RWPE1 (cell line): ENCODE measurements at places on chromosomes 3 and 15.
A peak's percentile ranks its signal among the peaks of the same experiment; 100 is the strongest.

GRCh38 chr15:69314131-69314530, 15.4 kb downstream of the PAQR5 start:
- DNase-seq: no peak

- no peak for DNase-seq
Observed at GRCh38 chr15:76979996-76980520, 14.9 kb upstream of the PSTPIP1 start.

- no peak for DNase-seq
Observed at GRCh38 chr3:54733106-54734006, 194.5 kb downstream of the LRTM1 start.

DNA sequence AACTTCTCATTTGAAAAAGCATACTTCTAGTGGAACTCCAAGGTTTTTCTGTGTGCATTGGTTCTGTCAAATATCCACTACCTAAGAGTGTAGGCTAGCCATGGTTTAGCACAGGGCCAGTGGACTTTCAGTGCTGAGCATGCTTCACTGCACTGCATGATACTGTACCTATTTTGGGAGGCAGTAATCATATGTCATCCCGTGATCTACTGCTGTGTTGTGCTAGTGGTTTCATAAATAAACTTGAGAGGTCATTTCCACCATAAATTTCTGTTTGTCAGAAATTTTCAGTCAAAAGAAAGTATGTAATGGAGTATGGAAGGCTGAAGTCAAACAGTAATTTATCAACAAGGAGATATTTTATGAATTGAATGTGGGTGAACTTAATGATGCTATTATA, 203.6 kb downstream of the ROBO1 start:
- DNase-seq: no peak

DNA sequence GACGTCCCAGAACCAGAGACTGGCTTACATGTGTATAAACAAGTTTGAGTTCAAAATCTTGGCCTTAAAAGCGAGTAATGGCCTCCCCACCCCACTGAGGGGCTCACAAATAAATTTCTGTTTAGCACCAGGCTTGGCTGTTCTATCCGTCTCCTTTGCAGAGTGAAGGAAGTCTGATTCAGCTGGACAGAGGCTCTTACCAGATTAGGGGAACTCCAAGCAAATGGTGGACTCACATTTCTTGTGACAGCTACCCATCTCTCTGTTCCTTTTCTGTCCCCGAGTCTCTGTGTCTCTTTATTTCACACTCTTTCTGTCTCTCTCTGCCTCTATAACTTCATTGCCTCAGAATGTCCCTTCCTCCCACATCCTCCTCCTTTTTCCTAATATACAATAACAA, 62.7 kb downstream of the DGKG start:
- DNase-seq: no peak

DNA sequence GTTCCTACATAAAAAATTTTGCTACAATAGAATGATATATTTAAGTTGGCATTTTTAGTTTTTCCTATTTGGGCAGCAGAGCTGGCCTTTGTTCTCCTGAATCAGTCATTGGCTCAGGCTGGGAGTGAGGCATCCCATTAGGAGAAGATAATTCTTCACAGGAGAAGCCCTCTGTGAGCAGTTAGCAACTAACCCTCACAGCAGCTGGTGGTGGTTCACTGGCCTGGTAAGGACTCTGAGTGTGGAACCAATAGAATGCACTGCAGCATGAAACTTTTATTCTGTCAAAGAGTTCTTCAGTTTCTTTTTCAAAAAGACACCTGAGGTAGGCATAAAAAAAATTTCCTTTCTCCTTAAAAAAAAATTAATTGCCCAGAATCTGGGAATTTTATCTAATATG, 562.6 kb downstream of the ZNF385D start:
- DNase-seq: no peak

DNA sequence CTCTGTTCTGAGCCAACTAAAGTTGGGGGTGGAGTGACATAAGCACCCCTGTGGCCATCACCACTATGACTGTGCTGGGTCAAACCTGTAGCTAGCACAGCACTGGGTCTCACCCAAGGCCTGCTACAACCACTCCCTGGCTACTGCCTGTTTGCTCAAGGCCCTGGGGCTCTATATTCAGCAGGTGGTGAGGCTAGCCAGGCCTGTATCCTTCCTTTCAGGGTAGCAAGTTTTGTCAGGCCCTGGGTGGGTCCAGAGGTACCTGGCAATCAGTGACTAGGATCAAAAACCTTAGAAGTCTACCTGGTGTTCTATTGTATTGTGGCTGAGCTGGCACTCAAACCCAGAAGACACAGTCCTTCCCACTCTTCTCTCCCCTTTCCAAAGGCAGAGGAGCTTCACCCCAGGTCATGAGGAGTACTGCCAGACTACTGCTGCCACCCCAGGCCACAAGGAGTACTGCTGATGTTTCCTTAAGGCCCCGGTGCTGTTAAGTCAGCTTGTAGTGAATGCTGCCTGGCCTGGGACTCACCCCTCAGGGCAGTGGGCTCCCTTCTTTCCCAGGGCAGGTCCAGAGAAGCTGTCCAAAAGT, 170.8 kb downstream of the IGSF11 start:
- DNase-seq: no peak

DNA sequence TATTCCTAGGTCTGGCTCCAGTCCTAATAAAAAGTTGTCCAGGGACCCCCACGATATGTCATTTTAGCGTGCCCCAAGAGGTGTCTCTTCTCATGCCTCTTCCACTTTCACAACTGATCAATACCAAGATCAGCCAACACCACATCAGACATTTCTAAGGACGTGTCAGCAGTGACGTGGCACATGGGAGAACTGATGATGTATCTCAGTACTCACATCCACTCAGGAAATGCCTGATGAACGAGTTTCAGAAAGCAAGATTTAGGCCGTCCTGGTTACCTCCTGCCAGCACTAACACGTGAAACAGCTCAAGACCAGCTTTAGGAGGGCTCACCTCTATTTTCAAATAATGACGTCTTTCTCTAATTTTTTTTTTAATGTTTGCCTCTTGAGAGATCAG, 19.6 kb downstream of the VGLL4 start:
- DNase-seq: no peak

- DNase-seq: no peak
Observed at GRCh38 chr15:81795899-81796298, 249.9 kb downstream of the MEX3B start.

- peak; percentile 9 for DNase-seq
Observed at GRCh38 chr3:22779737-22780136, 423.4 kb upstream of the UBE2E2 start.

- peak; percentile 35 for DNase-seq
Observed at GRCh38 chr15:56759450-56759845, 26.1 kb upstream of the ZNF280D start.

GRCh38 chr3:53303957-53304356, 43.4 kb downstream of the DCP1A start:
- no peak for DNase-seq

DNA sequence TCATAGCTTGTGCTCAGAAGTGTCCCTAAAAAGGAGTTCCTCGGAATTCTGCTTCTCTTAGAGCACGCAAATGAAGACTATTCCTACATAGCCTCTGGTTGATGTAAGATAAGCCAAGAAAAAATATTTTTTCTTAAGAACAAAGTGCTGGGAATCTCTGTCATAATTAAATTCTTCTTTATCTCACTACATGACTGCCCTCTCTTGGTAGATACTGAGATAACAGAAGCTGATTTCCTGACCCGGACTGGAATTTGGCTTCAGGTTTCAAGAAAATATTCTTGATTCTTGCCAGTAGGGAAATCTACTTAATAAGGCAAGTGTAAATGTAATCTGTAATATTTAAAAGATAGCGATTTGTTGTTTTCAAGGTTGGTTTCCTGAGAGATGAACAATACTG, 31.3 kb upstream of the SETMAR start:
- DNase-seq: peak; percentile 8

- DNase-seq: no peak
Observed at GRCh38 chr3:53132347-53132746, 2.1 kb upstream of the RFT1 start.

GRCh38 chr3:169676925-169677537, 13.5 kb upstream of the MECOM start:
- DNase-seq: no peak

DNA sequence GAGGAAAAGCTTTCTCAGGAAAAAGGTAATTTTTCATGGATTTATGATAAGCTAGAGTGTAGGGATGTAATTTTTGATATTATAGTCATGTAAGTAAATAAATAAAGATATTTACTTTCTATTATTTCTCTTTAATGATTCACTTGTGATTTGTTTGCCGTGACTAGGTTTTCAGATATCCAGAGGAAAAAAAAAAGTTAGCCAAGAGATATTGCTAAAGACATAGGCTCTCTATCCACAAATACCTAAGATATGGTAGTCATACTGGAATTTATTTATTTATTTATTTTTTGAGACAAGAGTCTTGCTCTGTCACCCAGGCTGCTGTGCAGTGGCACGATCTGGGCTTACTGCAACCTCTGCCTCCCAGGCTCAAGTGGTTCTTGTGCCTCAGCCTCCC, 59.9 kb downstream of the AP4E1 start:
- no peak for DNase-seq

DNA sequence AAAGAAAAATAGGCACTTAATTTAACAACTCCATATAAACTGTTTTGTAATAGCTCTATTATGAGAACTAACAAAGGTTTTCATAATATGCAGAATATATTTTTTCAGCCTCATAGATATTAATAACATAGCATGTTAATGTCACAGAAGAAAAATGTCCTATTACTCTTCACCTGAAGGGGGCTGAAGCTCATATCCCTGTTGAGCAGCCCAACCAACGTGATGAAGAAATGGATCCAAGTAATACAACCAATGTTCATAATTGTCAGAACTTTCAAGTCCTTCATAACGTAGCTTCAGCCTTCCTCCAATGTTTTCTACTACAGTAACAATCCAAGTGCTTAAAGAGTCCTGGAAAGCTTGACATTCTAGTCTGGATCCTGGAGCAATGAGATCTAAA, 34.5 kb upstream of the STIMATE start:
- peak; percentile 1 for DNase-seq

DNA sequence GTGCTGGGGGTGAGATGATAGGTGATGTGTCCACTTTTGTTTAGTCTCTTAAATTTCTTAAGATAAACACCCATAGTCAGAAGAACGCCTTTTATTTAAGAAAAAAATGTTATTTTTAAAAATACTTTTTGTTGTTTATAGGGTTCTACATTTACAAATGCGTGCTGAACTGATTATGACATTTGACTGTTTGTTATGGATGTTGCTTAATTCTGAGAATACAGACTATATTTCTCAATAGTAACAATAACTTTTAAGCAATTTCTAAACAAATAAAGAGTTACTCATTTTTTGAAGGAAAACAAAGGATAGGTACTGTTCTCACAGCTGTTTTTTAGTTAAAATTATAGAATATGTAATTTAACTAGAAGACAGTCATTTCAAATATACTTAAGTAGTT, 249.9 kb upstream of the GBE1 start:
- no peak for DNase-seq

GRCh38 chr15:51289290-51289689, 49.1 kb downstream of the CYP19A1 start:
- DNase-seq: no peak

- DNase-seq: no peak
Observed at GRCh38 chr3:45225465-45226205, 452 bp downstream of the TMEM158 start.

DNA sequence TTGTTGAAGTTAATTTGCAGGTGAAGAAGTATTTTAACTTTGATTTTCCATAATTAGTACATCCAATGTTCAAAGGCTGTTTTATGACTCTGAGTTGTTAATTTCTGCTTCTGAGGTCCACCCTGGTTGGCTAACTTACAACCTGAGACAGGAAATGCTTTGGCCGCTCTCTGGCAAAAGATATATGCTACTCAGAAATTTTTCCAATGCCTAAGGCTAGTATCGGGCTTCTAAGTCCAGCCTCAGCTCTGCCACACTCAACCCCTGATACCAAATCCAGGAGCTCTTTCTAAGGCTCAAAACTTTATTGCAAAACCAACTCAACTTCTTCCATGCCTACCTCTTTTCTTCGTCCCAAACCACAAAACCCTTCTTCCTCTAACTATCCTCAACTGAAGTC, 192.9 kb downstream of the NEK10 start:
- no peak for DNase-seq
